ENCODE measurements at places on chromosomes 4 and X.

GRCh38 chr4:138522366-138522765 is 280.2 kb upstream of the SLC7A11 start:
- DNase-seq: peak; percentile 24

DNA sequence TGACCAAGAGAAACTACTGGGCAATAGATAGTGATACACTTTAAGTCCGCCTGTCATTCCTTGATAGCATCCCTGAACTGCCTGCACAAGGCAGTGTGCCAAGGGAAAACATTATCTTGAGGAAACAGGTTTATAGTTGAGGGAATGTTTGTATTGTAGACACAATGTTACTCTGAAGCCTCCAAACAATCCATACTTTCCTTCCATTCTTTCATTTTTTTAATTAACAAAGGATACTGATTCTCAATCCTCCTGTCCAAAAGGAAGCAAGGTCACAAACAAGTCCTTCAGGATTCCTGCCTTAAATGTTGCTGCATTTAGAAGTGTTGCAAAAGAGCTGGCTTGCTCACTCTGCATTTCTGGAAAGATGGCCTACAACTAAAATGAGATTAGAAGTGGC is 61.7 kb upstream of the PRSS48 start:
- peak; percentile 16 for DNase-seq

DNA sequence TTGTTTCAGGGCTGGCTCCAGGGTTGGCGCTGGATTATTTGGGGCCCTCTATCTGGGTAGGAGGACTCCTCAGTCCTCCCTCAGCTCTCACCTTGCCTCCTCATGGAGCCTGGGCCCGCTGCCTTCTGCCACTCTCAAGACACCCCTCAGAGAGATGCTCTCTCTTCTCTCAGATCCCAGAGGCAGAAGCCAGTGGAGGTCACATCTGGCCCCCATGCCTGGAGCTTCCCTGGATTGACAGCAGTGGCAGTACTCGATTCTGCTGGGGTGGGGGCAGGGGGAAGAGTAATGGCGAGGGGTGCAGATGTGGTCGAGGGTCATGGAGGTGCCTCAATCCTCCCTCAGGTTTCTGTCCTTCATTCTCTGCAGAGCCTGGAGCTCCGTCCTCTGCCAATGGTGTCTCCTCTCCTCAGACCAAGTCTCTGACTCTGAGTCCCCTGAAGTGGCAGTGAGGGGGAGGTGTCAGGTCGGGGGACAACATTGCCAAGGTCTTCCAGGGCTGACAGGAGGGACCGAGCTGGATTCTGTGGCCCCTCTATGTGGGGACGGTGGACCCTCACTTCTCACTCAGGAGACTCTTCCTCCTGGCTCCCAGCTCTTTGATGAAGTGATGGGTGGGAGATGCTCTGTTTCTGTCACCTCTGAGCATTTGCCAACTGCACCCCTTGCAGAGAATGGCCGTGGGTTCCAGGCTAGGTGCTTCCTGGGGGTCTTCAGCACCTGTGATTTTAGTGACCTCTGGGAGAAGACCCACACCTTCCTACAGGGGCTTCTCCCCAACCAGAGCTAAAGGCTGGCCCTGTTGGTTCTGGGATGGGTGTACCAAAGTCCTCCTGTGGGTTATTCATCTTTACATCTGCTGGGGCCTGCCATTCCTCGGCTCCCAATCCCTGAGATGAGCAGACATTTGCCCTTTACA is 10.9 kb upstream of the HSFX1 start:
- DNase-seq: no peak

GRCh38 chr4:4256799-4257198 is 8.8 kb upstream of the TMEM128 start:
- no peak for DNase-seq

- DNase-seq: peak; percentile 38
Observed at GRCh38 chrX:119885554-119886428, 9.9 kb upstream of the AKAP14 start.

All from K562 (cell line).